HFF-Myc (cell line): ENCODE measurements at places on chromosomes 13 and 19.

DNA sequence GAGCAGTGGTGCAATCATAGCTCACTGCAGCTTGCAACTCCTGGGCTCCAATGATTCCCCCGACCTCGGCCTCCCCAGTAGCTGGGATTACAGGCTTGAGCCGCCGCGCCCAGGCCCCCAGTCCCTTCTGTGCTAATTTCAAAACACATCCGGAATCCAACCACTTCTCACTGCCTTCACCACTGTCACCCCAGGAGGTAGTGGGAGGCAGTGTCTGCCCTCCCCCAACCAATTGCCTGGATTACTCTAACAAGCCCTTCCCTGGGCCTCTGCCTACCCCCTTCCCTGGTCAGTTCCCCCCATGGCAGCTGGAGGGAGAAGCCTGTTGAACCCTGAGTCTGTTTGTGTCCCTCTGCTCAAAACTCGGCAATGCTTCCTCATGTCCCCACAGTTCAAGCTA lies 2.3 kb downstream of the PRAM1 start:
- no peak for DNase-seq

DNA sequence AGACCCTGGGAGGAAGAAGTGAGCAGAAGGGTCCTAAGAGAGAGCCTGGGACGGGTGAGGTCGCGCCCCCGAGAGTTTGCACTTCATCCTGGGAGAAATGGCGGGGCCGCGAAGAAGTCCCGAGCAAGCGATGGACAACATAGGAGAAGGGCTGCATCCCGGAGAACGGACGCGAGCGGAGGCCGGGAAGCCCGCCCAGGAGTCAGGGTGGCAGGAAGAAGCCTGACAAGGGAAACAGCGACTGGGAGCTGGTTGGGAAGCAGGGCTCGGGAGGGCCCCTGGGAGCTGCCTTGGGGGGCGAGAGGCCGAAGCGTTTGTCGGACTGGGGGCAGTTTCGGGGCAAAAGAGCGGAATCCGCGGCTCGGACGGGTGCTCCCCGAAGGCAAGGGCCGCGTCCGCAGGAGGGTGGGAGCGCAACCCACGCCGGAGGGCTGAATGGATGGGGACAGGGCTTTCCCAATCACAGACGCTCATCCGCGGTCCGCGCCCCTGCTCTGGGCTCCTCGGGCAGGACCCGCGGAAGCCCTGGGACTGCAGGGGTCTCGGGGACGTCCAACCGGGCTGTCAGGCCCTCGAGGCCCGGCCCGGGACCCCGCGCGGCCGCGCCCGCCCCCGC lies 469 bp downstream of the ABHD17A start:
- no peak for DNase-seq

DNA sequence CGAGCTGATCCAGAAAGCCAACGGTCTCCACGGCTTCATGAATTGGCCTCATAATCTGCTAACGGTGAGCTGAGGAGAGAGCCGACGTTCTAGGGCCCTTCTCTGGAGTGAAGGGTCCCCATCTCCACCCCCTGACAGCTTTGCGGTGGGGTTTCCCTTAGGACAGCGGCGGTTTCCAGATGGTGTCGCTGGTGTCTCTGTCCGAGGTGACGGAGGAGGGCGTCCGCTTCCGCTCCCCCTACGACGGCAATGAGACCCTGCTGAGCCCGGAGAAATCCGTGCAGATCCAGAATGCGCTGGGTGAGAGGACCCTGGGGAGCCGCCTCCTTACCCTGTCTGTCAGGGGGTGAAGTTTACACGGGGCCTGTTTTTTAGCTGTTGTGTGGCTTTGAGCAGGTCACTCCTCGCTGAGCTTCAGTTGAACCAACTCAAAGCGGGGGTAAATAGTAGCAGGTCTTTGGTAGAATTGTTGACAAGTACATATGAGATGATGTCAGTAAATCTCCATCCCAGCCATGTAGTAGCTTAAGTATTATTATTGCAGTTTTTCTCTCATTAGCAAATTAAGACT lies 801 bp downstream of the QTRT1 start:
- DNase-seq, result no peak

GRCh38 chr19:55644842-55645511 lies 1.5 kb downstream of the ZNF581 start:
- DNase-seq, result no peak
